ENCODE measurements at places on chromosomes 6 and 20. TPM values are rescaled to one million over a fixed set of nuclear protein-coding genes. Genes with fewer than 3 reads are reported as not detected.

The SLPI gene
- 77.8 TPM for polyA plus RNA-seq

The TOP1 gene
- polyA plus RNA-seq = 11.6 TPM

The HLA-A gene
- polyA plus RNA-seq = 264 TPM

The TMEM244 gene
- polyA plus RNA-seq = not detected

The SYNCRIP gene
- 42.6 TPM for polyA plus RNA-seq

The PSMB9 gene
- polyA plus RNA-seq = 53.4 TPM

The NRSN2 gene
- polyA plus RNA-seq = 26.4 TPM

The ARFGEF3 gene
- polyA plus RNA-seq = 1.2 TPM

The KCNK5 gene
- polyA plus RNA-seq = 10.6 TPM

The HLA-DRB5 gene
- polyA plus RNA-seq = 0.67 TPM
